ENCODE measurements at places on chromosomes 13 and 19.

- no peak for DNase-seq
Observed at GRCh38 chr13:41565846-41566245, 108.5 kb downstream of the RGCC start.

DNA sequence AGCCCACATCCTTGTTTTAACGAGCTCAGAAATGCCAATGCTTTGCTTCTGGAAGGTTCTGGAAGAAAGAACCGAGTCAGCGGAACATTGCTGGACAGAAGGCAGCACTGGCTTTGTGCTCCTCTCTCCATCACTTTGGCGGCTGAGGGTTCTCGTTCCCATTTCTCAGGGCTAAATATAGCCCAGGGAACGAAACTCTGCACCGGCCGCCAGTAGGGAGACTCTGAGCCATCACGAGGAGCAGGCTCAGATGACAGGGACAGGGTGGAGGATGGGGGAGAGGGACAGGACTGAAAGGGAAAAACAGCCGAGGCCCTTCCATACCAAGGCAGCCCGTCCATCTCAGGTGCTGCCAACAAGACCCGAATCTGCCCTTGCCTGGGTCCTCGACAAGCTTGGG is 166.4 kb downstream of the CACNA1A start:
- DNase-seq, result no peak

DNA sequence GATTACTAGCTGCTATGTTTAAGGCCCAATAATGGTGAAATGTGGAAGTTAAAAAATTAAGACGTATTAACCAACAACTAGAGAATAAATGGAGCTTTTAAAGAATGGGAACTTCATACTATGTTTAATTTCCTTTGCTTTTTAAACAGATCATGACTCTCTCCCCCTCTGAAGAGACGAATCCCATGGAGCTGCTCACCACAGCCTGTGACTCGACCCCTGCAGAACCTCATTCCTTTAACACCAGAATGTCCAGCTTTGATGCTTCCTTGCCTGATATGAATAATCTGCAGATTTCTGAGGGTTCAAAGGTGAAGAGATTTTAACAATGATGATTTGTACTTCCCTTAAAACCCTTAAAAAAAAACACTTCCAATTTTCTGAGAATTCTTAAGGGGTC is 53.0 kb downstream of the ZAR1L start:
- DNase-seq, result no peak

- DNase-seq, result no peak
Observed at GRCh38 chr13:83453723-83454122, 428.6 kb downstream of the SLITRK1 start.

- DNase-seq, result no peak
Observed at GRCh38 chr13:39823063-39823713, 167.7 kb downstream of the COG6 start.

DNA sequence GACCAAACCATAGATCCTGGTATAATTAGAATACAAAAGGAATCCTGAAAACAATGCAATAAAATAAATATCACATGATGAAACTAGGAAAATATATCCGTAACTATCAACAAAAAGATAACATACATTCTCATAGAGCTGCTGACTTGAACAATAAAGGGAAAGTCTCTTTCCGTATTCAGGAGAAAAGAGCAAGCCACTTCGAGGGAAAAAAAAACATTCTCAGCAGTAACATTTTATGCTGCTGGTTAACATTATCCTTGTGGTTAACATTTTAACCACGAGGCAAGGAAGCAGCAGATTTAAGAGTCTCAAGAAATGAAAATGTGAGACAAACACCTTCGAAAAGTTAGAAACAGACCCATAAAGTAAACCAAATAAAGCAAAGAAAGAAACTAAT is 25.8 kb downstream of the NALCN start:
- DNase-seq, result no peak

- no peak for DNase-seq
Observed at GRCh38 chr13:32022311-32022710, 9.3 kb upstream of the FRY start.

DNA sequence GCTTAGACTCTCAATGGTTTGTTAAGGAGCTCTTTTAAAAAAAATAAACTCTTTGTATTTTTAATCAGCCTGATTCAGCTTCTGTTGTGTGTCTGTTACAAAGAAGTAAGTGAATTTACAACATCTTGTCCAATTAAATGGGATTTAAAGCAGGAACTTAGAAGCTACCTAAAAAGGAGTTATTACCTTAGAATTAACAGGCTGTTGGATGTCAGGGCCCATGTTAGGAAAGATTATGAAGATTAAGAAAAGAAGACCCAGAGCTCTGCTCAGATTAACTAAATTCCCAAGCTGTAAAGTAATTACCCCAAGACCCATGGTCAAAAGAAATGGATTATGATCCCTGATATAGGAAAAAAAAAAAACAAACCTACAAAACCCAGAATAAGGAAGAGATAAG is 44.1 kb upstream of the ZNF780A start:
- no peak for DNase-seq

DNA sequence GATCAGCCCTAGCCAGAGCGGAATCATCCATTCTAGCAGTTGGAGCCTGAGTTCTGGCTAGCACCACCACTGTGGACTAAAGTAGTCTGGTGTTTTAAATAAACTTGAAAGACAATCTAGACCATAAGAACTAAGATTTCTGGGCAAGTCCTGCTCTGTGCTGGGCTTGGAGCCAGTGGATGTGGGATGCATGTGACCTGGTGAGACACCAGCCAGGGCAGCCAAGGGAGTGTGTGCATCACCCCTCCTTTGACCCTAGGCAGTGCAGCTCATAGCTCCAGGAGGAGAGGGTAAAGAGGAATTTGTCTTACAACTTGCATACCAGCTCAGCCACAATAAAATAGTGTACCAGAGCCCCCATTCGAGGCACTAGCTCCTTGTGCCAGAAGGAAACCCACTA is 21.0 kb downstream of the ITGBL1 start:
- no peak for DNase-seq

- peak; percentile 65 for DNase-seq
Observed at GRCh38 chr19:36604656-36605100, 435 bp upstream of the ZNF382 start.

GRCh38 chr19:7149956-7150705 is 80.6 kb downstream of the ZNF557 start:
- no peak for DNase-seq

DNA sequence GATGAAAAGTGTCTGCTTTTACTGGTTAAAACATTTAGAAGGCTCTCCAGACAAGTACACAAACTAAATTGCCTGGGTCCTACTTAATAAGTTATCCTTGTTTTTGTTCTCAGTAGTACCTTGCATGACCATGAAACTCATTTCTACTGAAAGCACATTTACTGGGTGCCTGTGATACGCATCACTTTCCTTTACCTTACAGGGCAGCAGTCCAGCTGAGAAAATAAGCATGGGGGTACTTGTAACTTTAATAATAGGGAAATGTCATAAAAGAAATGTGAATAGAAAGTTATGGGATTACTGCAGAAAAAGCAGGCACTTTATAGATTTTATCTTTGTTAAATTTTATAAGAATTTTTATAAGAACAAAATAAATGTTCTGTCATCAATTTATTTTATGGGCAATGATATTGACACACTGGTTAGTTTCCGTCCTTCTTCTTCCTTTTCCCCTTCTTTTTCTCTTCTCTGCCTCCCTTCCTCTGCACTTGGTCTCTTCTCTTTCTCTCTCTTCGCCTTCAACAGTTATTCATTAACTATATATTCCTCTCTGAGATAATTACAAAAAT is 107.3 kb upstream of the AKAP11 start:
- no peak for DNase-seq

GRCh38 chr13:30638301-30638700 is 20.6 kb downstream of the USPL1 start:
- DNase-seq, result no peak

DNA sequence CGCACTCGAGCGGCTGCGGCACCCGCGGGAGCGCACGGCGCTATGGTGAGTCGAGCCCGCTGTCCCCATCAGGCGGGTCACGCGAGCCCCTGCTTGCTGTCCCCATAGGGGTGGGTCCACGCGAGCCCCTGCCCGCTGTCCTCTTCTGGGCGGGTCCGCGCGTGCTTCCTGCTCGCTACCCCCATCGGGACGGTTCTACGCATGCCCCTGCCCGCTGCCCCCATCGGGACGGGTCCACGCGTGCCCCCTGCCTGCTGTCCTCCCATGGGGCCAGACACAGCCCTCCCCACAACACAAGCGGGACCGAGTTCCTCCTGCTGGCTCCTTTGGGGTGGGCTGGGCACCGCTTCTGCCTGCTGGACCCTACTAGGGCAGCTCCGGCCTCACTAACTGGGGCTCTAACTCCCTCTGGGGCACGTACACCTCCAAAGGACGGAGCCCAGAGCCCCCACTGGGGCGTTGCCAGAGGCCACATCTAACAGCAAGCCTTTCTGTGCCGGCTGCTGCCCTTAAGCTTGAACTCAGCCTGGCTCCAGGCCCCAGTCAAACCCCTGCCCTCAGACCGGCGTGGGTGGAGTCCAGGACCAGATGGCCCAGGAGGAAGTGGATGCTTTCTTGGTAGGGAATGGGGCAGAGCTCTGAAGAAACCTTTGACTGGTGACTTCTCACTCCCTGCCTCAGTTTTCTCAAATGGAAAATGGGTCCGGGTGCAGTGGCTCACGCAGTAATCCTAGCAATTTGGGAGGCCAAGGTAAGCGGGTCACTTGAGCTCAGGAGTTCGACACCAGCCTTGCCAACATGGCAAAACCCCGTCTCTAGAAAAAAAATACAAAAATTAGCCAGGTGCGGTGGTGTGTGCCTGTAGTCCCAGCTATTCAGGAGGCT is 722 bp downstream of the COLGALT1 start:
- peak; percentile 80 for DNase-seq

- DNase-seq, result no peak
Observed at GRCh38 chr13:92745258-92745657, 481.3 kb upstream of the GPC6 start.

DNA sequence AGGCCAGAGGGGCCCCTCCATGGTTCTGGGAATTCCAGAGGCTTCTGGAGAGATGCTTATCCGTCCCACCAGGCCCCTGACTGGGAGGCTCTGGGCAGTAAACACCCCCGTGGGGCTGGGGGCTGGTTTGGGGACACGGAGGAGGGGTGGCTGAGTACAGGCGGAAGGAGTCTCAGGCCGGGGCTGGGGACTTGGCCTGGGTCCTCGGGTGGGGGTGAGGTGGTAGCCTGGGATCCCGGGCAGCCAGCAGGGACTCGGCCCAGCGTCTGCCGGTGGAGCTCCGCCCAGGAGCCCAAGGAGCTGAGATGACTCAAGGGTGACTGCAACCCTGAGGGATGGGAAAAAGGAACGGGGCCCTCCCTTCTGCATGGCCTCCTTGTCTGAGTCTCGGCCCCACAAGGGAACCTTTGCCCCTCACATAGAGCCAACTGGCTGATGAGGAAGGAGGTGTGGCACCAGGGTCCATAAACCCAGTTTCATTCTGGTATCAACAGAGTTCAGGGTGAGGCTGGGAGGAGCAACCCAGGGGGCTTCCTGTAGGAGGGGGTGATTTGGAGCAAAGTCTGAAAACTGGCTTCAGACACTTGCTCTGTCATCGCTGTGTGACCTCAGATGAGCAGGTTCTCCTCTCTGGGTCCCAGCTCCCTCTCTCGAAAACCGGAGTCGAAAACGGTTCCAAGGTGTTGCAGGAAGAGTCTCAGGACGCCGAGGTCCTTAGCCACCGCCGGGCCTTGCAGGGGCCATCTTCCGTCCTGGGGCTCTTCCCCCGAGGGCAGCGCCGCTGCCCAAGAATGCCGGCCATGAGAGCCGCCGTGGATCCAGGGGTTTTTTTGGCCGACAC is 809 bp downstream of the MISP start:
- no peak for DNase-seq

DNA sequence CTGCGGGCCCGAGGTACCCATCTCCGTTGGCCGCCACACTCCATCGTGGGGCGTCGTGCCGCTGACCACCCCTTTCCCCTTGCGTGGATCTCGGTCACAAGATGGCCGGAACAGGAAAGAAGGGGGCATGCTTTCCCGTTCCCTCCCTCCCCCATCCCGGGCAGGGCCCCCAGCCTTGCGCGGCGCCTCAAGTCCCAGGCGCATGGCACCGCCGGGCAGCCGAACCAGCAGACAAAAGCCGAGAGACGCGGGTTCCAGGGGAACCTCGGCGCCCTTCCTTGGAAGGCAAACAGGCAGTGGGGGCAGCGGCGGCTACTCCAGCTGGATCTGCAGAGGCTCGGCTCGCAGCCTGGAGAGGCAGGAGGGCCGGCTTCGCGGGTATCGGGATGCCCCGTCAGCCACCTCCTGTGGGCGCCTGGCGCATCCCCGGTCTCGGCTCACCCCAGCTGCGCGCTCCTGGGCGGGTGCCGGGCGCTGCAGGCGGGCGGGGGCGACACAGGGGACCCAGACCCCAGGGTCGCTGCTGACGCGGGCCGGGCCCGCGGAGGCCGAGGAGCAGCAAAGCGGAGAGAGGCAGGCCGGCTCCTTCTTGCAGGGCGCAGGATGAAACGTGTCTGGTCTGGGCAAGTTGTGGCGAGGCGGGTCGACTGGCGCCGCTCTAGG is 439 bp downstream of the DZIP1 start:
- DNase-seq, result peak; percentile 64

- peak; percentile 69 for DNase-seq
Observed at GRCh38 chr13:48731957-48732569, 78.3 kb downstream of the CYSLTR2 start.

DNA sequence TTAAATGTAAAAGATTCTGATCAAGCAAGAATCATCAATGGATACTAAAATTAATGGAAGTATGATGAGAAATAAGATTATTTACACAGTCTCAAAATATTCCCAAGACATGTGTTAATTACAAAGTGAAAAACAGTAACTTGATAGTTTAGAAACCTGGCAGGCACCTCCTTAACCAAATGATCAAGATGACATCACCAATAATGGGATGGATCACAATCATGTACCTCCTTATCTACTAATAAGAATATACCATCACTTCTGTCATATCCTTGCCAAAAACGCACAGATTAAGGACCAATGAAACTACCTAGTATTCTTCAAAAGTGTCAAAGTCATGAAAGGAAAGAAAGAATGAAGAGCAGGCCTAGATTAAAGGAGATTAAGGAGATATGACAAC is 30.0 kb downstream of the TSC22D1 start:
- DNase-seq, result no peak

DNA sequence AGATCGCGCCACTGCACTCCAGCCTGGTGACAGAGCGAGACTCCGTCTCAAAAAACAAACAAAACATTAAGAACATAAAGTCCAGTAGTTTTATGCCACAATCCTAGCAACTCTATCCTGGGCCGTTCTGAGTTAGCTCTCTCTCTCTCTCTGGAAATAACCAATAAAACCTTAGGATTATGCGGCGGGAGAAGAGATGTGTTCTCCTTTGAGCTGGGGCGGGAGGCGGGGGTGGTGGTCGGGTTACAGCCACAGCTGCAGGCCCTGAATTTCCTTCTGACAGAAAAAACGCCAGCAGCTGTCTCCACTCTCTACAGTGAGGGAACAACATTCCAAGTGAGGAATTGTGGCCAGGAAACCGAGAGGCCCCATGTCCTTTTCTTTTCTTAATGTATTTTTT is 9.1 kb upstream of the PNMA8A start:
- DNase-seq, result no peak

Data from sciatic nerve (tissue), 2 donors.